ENCODE measurements at places on chromosomes 7 and 10.
A peak's percentile ranks its signal among the peaks of the same experiment; 100 is the strongest.

DNA sequence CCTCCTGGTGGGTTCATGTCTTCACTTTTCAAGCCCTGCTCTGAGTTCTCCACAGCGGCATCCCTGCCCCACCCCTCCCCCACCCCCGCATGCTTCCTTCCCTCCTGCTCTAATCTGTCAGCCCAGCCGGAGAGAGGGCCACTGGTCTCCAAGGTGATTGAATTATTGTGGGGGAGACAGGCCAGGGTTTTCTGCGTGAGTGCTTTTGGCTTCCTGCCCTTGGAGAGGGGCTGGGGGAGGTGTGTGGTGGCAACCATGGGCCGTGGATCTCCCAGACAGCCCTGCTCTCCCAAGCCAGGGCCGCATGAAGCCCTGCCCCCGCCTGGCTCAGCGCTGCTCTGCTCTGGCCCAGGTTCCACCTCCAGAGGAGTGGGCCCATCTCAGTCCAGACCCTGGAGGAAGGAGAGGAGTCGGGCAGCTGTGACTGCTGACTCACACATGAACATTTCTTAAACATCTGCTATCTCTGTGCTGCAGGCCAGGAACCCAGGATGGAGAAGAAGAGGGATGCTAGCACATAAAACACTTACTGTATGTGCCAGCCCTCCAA is 109.9 kb downstream of the ZMIZ1 start:
- DNase-seq, result peak; percentile 93

DNA sequence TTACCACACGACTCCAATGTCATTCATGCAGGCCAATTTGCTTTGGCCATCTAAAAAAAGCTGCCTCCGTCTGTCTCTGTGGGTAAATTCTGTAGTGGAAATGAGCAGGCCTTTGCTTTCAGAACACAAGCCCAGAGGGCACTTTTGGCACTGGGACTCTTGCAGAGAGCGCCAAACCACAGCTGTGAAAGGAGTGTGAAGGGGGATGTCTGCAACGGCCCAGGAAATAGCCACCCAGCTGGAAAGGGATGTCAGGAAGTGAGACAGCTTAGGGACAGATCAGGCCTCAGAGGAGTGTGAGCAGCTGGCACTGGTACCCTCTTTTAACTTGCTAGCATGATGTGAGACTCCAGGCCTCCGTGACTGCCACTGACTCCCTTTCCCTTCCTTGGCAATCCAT is 152.4 kb downstream of the DKK1 start:
- peak; percentile 94 for DNase-seq

DNA sequence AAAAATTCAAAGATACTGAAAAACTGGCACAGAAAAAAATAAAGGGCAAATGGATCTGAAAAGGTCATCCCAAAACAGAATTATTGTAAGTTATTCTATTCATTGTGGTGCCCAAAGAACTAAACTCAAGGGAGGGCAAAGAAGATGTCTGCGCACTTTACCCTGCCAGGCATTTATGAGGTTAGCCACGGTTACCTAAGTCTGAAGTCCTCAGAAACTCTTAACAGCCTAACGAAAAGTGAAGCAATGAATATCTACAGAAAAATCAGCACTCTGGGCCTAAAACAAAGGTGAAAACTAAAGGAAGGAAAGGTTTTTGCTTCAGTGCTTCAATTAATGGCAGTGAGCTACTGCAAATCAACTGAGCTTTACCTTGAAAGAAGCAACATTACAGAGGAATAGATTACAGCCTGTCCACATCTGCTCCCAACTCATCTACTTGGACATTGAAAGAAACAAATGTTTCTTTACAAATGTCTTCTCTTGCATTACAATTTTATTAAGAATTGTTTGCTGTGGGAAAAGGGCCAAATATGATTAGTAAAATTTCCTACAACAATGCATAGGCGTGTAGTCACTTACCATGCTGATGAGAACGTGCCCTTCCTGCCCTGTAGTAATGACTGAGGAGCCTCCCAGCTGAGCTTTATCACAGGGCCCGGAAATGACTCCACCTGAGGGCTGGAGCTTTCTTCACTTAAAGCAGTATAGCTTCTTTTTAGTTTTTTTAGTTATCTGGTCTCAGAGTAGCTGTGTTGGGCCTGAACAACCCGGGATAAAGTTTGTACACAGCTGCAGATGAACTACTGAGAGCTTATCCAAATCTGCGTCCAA is at the start of gene TUBAL3:
Gene TUBAL3, minus strand, starts transcription at position 621 of the 834 bp plus-strand sequence. Its CDS starts 36 bp downstream, at position 585.
- DNase-seq, result peak; percentile 45

- no peak for DNase-seq
Observed at GRCh38 chr7:83072576-83073517, 89.8 kb downstream of the PCLO start.

- DNase-seq, result no peak
Observed at GRCh38 chr7:4641091-4641666, 40.9 kb upstream of the FOXK1 start.

- DNase-seq, result no peak
Observed at GRCh38 chr10:124429576-124429975, 10.9 kb upstream of the OAT start.

- DNase-seq, result no peak
Observed at GRCh38 chr10:6077071-6077675, 11.7 kb upstream of the RBM17 start.

- DNase-seq, result no peak
Observed at GRCh38 chr7:66845379-66846095, 75.5 kb upstream of the TMEM248 start.

DNA sequence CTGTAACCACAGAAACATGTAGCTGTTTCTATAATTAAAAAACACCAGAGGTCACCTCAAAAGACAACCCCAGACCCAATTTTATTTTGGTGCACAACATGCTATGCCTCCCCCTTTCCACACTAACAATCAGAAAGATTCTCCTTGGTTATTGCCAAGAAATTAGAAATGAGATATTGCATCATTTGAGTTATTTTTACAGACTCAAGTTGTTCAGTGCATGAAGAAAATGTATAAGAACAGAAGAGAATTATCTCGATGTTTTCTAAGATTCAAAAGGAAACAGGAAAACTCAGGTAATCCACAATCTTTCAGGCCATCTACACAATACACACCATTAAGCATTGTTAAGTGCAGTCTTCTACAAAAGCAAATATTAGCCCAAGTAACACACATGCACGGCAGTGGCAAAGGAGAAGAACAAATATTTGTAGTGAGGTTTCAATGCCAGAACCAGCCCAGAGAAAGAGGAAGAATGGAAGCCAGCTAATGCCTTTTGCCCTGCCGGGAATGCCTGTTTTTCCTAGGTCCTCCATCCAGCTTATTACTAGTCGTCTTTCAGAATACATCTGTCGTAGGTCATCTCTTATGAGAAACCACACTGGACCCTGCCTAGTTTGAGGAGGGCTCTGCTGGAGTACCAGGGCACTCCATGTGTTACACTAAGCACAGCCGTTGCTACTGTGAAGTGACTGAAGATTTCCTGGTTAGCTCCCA is 67.6 kb upstream of the C1GALT1 start:
- no peak for DNase-seq

DNA sequence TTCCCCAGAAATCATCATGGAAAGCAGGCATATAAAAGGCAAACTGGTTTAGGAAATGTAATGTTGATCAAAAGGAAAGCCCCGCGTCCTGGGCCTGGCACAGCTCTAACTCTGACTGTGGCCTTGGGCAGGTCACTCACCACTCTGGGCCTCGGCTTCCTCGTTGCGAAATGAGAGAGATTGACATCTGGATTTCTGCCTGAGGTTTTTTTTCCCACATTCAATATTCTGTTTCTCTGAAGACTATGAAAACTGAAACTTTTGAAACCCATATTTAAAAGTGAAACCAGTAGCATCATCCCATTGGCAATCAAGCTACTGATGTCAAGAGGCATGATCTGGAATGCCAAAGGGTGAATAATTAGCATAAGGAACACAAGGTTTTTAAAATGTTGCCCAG is 369.7 kb upstream of the NPVF start:
- DNase-seq, result peak; percentile 3

DNA sequence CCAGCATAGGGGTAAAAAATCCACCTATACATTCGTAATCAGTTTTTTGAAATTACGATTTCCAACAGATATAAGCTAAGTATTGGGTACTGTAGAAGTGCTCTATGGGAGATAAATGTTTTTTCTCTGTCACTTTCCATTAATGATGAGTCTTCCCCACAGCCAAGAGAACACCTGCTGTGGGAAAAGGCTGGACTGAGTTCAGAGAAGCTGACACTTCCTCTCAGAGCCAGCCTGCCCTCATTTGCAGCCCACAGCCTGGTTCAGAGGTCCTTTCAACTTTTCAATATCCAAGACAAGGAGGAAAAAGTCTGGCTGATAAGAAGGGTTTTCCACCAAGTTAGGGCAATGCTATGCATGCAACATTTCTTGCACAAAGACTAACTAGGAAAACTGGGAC is 64.5 kb upstream of the DNAJB12 start:
- no peak for DNase-seq

GRCh38 chr10:124946945-124947344 is 5.0 kb downstream of the ZRANB1 start:
- no peak for DNase-seq

DNA sequence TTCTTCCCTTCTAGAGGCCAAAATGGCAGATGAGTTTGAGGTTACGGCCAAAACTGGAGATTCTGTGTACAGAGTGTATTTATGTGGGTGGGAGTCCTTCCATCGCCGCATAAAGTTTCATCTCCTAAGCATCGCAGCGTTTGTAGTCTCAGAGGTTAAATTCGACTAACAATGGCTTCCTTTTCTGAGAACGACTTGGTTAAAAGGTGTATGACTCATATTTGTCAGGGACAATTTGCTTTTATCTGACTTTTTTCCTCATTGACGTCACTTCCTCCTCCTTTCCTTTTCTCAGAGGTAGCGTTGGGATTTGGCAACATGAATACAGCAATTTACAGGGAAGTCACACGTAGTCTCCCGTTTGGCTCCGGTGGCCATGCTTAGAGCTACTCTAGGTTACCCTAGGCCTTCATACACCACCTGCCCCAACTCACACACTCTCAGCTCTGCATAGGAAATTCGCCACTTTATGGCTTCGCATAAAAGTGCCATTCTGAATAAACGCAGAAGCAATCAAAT is 37.6 kb upstream of the TCF7L2 start:
- peak; percentile 42 for DNase-seq

- DNase-seq, result no peak
Observed at GRCh38 chr10:18133046-18133445, 7.2 kb upstream of the CACNB2 start.

- DNase-seq, result peak; percentile 67
Observed at GRCh38 chr10:62076891-62077290, 175.4 kb downstream of the ARID5B start.

DNA sequence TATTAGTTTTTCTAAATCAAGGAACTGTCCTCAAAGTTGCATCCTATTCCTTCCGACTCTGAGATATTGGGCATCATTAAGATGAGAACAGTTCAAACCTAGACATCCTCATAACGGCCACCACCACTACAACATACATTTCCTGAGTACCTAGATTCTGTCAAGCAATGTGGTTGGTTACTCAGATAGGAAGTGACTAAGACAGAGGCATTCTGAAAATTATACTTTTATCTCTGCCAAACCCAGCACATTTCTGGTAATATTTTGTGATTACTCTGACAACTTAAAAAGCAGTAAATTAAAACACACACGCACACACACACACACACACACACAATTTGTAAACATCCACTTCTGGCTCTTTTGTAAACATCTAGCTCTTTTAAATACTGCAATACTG is 291.2 kb upstream of the MEOX2 start:
- peak; percentile 21 for DNase-seq

DNA sequence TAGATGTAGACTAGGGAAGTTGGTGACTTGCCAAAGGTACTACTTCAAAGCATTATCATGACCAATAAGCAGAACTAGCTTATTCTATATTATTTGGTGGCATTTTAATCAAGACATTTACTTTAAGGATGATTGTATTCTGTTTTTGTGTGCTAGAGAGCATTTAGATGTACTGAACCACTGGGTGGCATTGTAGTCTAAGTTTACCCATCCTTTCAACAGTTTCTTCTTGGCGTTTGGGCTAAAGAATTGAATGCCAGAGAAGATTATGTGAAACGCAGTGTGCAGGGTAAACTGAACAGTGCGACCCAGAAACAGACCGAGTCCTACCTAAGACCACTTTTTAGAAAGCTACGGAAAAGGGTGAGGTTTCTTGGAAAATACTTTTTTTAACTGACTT is 26.8 kb downstream of the PRPF18 start:
- DNase-seq, result peak; percentile 59

DNA sequence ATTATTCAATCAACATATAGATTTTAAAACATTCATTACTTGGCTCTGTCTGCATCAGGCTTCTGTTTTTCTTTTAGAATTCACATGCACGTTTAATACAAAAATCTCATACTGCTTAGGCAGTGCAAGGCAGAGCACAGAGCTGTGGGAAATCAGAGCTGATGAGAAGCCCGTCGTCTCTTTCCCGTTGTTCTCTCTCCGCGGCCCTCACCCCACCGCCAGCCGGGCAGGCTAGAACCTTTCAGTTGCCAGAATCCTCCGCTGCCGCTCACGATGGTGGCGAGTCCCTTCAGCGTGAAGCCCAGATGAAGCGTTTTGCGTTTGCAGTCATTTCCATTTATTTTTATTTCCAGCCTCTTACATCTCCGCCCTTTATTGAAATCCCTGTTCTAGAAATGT is 648.2 kb downstream of the SDK1 start:
- DNase-seq, result no peak

GRCh38 chr7:5012985-5013384 is 32.7 kb upstream of the RBAK start:
- no peak for DNase-seq

DNA sequence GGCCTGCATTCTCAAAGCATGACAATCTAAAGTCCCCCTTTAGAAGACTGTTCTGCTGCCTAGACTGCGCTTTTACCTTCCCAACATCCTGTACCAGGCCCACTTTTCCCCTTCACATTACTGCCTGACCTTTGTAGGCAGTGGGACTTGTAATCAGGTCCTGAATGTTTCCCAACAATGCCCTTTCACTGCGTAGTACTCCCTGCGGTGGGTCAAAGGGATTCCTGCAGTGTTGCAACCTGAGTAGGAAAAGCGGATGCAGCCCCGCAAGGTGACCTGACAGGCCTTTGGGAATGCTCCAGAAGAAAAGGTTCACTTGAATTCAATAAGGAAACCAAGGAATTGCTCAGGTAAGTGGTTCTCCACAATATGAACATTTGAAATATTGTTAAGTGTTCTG is 4.9 kb upstream of the TCAF1 start:
- no peak for DNase-seq

DNA sequence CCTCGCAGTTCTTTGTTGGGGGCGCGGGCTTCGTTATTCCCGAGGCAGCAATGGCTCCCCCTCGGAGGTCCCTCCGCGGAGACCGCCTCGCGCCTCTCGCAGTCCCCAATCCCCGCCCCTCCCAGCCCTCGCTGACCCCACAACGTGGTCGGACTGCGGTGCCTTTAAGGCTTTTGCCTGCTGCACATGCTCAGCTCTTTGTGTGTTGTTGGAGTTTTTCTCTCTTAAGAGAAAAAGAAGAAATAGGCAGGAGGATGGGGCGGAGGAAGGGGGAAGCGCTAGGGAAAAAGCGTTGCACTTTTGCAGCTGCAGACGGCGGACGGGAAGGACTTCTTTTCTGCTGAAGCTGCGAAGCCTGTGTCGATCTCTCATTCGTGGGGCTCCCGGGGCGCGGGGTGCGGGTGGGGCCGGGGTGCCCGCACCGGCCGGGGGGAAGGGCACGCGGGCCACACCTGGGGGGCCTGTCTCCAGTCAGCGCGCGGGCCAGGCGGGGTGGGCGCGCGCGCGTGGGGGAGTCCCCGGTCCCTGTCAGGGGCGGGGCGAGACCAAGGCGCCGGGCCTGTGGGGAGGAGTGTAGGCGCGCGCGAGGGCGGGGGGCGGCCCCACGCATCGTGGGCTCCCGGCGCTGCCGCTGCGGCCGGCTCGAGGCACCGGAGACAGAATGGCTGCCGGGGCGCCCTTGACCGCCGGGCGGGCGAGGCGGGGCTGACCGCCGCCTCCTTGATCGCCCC is 445 bp upstream of the ATRNL1 start:
- DNase-seq, result peak; percentile 15

All from RPMI7951 (cell line).